D341Med (cell line): ENCODE measurements at places on chromosomes 16 and 17.

DNA sequence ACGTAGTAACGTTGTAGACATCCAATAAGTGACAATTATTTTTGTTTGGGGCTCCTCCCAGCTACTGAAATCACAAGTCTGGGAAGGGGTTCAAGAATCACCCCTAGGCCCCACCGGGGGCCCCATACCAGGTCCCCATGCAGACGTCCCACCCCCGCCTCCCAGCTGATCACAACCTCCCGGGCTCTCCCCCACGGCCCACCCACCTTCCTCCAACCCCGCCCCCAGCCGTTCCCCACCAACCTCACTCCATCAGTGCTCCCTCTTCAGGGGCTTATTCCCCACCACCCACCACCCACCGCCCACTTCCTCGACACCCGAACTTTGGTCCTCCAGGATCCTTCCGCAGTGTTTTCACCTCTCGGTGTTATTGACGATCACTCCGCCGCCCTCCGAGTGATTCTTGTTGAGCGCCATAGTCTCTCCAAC is 240 bp downstream of the WBP2 start:
- no peak for DNase-seq

GRCh38 chr16:87486282-87486681 is 6.5 kb downstream of the ZCCHC14 start:
- no peak for DNase-seq

GRCh38 chr16:76614269-76614668 is 337.1 kb downstream of the CNTNAP4 start:
- no peak for DNase-seq

DNA sequence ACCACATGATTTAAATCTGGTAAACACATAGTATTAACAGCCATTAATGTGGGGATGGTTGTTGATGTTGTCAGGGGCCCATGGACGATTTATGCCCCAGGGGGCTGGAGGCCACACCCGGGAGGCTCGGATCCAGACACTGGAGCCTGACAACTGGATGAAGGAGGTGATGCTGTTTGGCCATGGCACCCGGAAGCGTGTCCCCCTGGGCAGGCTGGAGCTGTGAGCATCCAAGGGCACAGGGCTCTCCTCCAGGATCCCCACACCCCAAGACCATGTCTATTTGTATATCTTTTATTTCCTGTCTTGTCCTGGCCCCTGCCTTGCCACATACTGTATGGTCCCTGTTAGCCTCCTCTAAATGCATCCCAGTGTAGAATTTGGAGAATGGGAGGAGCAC is 4.6 kb downstream of the RSAD1 start:
- no peak for DNase-seq

- DNase-seq: no peak
These were observed 53.5 kb downstream of the TNFRSF13B start for GRCh38 chr17:16918443-16918842.

GRCh38 chr17:80967404-80967872 is 24.2 kb upstream of the CHMP6 start:
- DNase-seq: no peak
